ENCODE measurements at places on chromosomes 4 and X. TPM values are rescaled to one million over a fixed set of nuclear protein-coding genes. Genes with fewer than 3 reads are reported as not detected.

GRCh38 chrX:39840581-39841093 lies 257.1 kb downstream of the BCOR start:
- ATAC-seq, result no peak

DNA sequence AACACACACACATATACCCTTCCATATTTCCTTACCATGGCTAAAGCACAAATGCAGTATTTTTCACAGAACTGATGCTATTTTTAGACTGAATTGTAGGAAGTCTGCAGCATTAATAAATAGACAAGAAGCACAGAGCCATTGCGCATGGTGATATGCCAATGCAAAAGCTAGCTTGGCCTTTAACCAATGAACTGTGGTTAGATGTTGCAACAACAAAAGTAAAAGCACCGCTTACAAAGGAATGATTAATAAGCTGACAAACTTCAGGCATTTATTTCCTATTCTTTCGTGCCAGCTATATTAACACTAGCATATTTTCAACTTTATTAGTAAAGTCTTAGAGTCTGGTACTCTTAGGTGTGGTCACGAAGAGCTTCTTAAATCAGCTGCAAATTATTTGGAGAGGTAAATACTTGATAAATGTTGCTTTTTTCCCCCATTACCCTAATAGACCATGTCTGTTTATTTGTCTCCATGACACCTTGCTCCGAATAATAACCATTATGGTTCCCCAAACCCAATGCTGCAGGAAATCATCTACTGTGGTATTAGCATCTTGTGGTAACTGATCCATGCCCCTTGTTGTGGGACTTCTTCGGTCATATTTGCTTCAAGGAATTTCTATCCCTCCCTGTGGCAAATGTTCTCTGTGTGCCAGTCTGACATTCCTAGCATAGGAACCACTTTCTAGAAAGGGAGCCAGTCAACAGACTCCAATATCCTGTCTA lies 306.1 kb upstream of the TAPT1 start:
- ATAC-seq, result peak; percentile 46

- ATAC-seq, result no peak
These were observed 6.5 kb downstream of the ZNF185 start for GRCh38 chrX:152904151-152905080.

- ATAC-seq, result no peak
These were observed 425.2 kb upstream of the FTHL17 start for GRCh38 chrX:31497086-31497485.

DNA sequence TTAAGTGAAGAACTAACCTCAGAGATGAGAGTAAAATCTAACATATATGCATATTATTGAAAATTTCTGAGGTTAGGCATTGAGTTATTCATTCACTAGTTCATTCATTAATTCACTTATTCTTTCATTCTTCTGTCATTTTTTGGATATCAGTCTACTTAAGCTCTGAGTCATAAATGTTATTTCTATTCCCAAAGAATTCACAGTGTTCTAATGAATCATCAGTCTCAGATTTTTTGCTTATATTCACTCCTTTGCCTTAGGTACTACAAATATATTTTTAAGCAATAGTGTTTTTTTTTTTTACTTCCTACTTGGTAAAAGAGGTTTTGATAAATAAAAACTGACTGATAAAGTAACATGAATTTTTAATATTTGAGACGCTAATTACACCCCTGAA lies 95.2 kb upstream of the DKK2 start:
- no peak for ATAC-seq

- no peak for ATAC-seq
These were observed 5.1 kb upstream of the SPON2 start for GRCh38 chr4:1177274-1178141.

- ATAC-seq, result no peak
These were observed 148.0 kb upstream of the JADE1 start for GRCh38 chr4:128661479-128661878.

GRCh38 chrX:138853936-138854335 lies 142.4 kb upstream of the FGF13 start:
- no peak for ATAC-seq

- ATAC-seq, result no peak
These were observed 121.5 kb downstream of the REELD1 start for GRCh38 chr4:146335763-146336409.

DNA sequence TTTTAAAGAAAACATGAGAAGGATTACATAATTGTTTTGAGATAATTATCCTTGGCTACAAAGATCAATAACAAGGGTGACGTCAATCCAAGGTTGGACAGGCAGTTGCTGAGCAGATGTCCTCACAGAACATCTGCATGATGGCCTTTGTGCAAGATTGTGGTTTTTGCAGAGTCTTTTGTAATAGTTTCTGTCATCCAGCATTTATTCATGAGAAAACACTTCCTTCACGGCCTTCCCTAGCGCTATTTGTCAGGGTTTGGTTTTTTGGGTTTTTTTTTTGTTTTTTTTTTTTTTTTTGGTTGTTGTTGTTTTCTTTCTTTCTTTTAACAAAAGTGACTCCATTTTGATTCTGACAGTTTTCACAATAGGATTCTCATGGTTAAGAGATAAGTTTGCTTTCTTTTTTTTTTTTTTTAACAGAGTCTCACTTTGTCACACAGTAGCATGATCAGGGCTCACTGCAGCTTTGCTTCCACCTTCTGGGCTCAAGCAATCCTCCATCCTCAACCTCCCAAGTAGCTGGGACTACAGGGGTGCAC lies 31.5 kb upstream of the ELF2 start:
- peak; percentile 89 for ATAC-seq

DNA sequence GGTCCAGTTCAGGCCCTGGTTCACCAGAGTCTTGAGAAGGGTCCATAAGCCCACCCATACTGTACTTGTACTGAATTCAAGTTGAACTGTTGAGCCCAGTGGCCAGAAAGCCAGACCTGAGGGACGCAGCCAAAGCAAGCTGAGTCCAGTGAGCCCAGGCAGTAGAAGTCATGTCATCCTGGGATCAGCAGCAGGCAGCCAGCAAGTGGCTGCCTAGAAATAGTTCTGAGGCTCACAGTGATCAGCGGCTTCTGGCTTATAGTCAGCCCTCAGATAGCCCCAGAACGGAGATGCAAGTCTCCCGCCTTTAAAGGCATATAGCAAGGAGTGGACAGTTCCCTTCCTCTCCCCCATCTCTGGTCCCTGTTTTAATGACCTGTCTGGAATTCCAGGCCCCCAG lies 347.1 kb downstream of the FBXW7 start:
- ATAC-seq, result no peak

DNA sequence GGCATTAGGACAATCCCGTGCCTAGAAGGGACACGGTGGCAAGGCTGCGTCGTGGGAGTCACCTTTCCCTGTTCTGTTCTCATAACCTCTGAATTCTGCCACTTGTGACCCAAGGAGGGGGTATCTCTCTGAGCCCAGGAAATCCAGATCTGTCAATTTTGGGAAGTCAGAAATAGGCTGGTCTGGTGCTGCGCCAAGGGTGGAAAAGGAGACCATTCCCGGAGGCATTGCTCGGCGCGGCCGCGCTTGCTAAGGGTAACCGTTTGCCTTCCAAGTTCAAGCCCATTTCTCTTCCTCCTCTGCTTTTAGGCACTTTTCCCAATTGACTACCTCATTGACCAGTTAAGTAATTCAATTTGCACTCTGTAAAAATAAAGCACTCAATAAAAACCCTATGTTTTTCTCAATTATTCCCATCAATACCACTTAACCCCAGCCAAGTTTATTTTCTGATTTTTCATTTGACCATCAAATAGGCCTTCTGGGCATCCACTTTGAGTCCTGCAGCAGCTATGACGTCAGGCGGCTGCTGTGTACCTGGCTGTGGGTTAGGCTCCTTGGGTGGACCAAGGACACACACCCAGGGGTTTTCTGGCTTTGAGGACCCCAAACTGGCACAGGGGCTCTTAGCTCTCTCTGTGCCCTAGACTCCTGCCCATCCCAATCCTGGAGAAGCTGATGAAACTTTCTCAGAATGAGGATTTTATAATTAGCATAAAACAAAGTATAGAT lies 12.5 kb downstream of the SORCS2 start:
- ATAC-seq, result no peak

- no peak for ATAC-seq
These were observed 2.2 kb downstream of the PDE6B start for GRCh38 chr4:627347-628125.

GRCh38 chrX:14618177-14618965 lies 89.0 kb downstream of the GLRA2 start:
- no peak for ATAC-seq

DNA sequence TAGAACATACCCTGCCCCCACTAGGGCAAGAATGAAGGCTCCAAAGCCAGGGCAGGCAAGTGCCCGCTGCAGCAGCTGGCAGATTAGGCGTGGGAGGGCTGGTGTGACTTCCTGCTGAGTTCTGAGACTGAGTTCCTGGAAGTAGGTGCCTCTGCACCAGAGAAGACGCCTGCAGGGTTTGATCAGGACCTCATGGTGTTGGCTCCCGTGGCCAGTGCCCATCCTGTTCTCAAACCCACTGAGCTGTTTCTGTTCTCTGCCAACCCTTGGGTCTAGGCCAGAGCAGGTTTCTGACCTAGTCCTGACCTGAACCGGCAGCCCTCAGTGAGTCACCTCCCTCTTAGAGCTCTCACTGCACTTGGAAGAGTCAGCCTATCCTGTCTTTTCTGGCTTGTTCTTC lies 220.7 kb downstream of the HS6ST2 start:
- no peak for ATAC-seq

MAGEC2 gene
- total RNA-seq, result not detected

DCLK2 gene
- 17.1 TPM for total RNA-seq

CLNK gene
- total RNA-seq, result not detected

EXOSC9 gene
- 20.9 TPM for total RNA-seq

STAG2 gene
- total RNA-seq, result 93.5 TPM

BTK gene
- 14.8 TPM for total RNA-seq

SMIM10L2A gene
- total RNA-seq, result 1.3 TPM

Measured in gastroesophageal sphincter (tissue), 4 donors.